ENCODE measurements at places on chromosomes 6 and 20.
A peak's percentile ranks its signal among the peaks of the same experiment; 100 is the strongest.

DNA sequence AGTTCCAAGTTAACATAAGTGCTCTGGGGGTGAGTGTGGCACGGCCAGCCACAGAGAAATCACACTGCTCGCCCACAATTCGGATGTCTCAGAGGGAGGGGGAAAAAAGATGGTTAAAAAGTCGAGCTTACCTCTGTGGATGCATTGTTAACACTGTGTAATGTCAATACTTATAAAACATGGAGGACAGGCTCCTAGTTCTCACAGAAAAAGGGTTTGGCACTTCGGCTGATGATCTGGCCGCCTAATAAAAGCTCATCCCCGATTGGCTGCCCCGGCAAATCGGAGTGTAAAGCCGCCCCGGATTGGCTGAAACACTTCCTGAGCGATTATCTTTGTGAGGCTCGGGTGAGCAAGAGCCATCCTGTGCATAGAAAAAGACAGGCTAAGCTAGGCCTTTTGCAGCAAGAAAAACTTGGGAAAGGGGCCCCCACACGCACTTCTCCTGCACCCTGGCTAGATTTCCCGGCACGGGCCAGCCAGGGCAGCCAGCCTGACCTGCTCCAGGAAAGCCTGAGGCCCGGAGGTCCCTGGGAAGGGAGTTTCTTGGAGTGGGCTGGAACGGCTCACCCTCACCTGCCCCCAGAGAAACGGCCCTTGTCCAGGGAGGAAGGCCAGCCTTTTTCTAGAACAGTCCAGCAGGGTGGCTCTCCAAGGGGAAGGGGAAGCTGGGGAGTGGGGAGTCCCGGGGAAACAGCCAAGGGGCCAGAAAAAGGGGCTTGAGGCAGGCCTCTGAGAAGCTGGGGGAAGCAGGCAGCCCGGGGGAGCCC, at the start of gene ZMYND8:
ZMYND8 (minus strand) TSS at position 174 of the 770 bp plus-strand sequence; CDS start at position 145, 29 bp downstream.
- peak; percentile 92 for DNase-seq

GRCh38 chr20:58695084-58695722, 2.6 kb downstream of the NPEPL1 start:
- no peak for DNase-seq

DNA sequence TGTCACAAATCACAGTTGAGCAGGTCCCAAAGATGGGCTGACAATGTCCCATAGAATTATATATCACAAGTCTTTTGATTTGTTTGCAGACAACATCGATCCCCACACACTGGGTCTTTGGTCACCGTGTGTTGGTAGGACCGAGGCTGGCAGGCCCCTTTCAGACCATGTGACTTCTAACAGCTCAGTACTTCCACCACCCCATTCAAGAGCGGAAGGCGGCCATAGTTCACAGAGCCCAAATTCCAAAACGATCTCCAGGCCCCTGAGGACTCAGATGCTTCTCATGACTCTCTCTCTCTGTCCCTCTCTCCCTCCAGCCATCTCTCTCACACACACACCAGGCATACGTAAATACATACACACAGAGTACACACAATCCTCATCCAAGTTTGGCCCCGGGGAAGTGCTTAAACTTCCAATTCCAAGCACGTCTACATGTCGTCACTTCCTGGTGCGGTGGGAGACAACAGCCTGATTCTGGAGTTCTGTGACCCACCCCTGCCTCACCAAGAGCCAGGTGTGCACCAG, 155.9 kb upstream of the INSM1 start:
- no peak for DNase-seq

DNA sequence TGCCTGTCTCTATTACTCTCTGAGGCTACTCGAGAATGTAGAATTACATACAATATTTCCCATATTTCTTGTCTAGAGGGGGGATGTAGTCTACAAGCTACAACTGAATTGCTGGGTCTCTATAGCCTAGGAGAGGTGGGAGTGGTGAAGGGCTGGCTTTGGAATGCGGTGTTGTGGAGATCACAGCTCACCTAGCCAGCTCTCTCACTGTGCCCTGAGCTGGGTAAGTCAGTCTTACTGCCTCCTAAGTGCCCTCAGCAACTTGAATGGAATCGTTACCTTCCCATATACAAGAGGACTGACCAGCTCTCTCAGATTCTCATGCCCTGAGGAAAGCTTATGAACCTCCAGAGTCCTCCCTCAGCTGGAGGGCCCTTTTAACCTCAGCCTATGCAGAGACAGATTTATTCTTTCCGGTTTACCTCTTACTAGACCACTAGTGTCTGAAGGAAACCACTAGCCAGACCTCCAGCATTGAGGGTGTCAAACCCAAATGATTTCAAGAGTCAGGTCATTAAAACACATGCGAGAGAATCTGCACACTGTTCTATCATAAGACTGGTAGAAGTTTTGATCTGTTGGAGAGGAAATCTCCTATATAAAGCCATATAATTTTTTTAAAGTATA, 20.6 kb downstream of the VIP start:
- DNase-seq, result no peak

DNA sequence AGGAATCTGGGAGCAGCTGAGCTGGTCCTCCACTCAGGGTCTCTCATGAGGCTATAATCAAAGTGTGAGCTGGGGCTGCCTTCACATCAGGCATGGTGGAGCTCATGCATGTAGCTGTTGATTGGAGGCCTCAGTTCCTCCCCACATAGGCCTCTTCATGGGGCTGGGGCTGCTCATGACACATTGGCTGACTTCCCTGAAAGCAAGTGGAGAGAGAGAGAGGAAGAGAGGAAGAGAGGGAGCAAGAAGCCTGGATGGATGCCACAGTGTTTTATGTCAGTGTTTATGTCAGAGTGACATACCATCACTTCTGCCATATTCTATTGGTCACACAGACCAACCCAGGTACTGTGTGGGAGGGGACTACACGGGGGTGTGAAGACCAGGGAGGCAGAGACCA, 43.8 kb downstream of the EYA2 start:
- DNase-seq, result no peak

- peak; percentile 67 for DNase-seq
Observed at GRCh38 chr6:27684264-27685211, 211.6 kb upstream of the ZNF184 start.

DNA sequence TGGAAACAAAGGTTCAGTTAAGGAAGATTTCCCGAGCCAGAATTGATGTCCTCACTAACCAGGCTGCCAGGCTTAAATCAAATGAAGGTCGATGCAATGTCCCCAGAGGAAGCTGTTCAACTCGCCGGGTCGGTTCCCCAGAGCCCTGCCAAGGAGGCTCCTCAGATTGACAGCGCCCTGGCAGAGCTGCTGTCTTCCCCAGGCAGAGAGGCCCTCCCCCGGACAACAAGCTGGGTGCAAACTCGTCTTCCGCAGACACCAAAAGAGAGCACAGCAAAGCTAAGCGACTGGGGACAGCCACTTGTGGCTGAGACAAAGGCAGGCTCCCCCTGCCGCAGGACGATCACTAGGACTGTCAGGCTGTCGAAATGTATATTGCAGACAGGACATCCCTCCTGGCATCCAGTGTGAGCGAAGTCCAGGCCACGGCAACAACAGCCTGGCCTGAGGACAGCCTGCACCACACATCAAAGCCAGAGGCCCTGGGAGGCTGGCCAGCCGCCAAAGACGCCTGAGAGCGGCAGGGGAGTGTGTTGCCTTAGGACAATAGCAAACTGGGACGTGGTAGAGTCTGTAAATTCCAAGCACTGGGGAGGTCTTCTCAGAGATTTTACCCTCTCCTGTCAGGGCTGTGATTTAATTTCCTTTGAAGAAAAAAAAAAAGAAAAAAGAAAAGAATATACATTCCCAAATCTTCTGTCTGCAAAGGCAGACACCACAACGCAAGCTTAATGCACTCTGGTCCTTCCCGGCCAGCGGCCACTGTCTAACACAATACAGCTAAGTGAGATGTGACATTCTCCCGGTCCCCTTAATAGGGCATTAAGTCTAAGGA, 99.1 kb downstream of the HIVEP2 start:
- DNase-seq, result no peak

GRCh38 chr6:28976677-28977076, 28.4 kb downstream of the ZNF311 start:
- no peak for DNase-seq

- DNase-seq, result no peak
Observed at GRCh38 chr6:83257791-83258190, 64.6 kb downstream of the RWDD2A start.

DNA sequence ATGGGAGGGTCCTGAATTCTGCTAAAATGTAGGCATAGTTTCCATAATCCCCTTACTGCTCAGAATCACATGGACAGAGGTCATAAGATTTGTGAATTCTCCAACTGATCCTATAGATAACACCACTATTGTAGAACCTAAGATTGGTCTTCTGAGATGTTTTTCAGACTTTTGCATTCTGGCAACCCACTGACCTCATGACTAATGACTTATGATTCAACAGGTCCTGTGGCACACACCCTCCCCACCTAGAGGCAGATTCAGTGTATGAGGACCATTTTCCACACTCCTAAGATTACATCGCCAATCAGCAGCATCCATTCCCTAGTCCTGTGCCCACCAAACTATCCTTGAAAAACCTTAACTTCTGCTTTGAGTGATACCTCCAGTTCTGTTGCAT, 207.2 kb downstream of the BTBD9 start:
- no peak for DNase-seq

DNA sequence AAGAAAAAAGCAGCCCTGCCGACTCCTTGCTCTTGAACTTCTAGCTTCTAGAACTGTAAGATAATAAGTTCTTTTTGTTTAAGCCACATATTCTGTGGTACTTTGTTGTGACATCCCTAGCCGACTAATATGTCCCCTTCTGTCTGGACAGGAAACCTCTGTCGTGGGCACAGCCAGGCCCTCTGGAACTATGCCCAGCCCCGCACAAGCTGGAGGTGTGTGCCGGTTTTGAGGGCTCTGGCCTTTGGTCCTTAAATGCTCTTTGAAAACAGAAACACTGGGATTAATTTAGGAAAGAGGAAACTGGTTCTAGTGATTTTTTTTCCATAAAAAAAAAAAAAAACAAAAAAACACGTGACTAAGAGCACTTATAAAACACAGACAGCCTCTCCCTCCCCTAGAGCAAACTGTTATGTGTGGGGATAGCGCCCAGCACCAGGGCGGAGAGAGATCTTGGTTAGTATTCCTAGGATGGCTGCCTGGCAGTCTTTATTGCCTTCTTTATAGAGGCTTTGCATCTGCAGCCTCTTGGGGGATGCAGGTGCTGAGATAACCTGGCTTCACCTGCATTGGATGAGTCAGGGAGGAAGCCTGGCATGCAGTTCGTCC, 244.3 kb downstream of the NFATC2 start:
- no peak for DNase-seq

- no peak for DNase-seq
Observed at GRCh38 chr20:39492223-39492797, 530.2 kb downstream of the DHX35 start.

- DNase-seq, result no peak
Observed at GRCh38 chr6:134632024-134632423, 314.1 kb upstream of the SGK1 start.

- no peak for DNase-seq
Observed at GRCh38 chr6:134835993-134836392, 113.9 kb downstream of the ALDH8A1 start.

DNA sequence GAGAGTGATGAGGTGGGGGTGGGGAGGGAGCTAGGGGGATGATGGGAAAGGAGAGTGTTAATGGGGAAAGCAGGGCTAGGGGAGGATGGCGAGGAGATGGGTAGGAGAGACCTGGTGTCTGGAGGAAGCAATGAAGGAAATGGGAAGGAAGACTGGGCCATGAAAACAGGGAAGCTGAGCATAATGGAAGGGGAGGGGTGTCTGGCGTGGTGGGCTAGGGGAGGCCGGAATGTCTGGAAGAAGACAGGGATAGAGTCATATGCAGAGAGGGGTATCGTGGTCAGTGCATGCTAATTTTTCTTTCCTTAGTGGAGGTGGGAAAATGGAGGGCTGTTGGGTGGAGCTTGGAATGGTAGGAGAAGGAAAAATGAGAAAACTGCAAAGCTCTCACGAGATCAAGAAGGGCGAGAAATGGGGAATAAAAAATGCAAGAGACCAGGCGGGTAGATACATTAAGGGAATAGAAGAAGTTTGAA, 423 bp downstream of the KLHDC3 start:
- no peak for DNase-seq

- DNase-seq, result peak; percentile 16
Observed at GRCh38 chr6:3751077-3751729, at the start of gene PXDC1. TSS of gene PXDC1 (minus strand) at chr6:3751713. CDS start at chr6:3751531, 182 bp downstream.

GRCh38 chr6:2949536-2950083, 21.8 kb downstream of the SERPINB6 start:
- no peak for DNase-seq

DNA sequence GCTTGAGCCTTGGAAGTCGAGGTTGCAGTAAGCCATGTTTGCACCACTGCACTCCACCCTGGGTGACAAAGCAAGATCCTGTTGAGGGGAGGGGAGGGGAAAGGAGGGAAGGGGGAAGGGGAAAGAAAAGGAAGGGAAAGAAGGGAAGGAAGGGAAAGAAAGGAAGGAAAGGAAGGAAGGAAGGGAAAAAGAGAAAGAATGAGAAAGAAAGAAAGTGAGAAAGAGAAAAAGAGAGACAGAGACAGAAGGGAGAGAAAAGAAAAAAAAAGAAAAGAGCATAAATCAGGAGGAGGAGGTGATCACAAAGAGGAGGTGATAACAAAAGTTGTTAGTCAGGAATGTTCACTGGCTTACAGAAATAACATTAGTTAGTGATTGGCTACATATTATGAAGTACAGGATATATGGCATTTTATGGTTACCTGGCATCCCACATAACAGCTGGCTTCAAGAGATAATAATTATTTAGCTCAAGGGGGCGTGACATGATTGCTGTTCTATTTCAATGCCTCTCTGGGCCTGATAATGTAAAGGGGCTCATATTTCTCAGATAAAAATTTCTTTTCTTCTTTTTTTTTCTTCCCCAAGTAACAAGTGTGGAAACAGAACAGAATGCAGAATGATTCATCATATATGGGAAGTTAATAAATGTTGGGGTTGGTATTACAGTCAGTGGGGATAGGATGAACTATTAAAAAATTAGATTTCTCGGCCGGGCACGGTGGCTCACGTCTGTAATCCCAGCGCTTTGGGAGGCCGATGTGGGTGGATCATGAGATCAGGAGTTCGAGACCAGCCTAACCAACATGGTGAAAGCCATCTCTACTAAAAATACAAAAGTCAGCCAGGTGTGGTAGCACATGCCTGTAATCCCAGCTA, 27.1 kb downstream of the SAMHD1 start:
- DNase-seq, result no peak

DNA sequence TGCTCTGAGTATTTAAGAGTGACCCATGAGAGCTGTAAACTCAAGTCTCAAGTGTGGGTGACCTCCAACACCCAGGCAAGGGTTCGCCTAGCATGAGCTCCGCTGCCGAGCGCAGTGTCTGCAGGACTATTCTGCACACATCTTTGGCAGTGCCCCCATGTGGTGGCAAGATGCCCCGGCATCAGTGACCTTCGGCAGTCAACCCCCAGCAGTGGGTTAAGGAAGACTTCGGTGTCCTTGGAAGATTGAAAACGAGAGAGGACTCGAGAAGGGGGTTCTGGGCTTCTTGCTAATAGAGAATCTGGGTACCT, 43.1 kb downstream of the RBM38 start:
- peak; percentile 35 for DNase-seq

GRCh38 chr6:141313986-141314385, 818.7 kb upstream of the GJE1 start:
- DNase-seq, result no peak

GRCh38 chr6:157548635-157549467, 167.9 kb downstream of the ZDHHC14 start:
- no peak for DNase-seq

- no peak for DNase-seq
Observed at GRCh38 chr6:69383627-69384026, 413.2 kb downstream of the LMBRD1 start.

Measured in activated naive CD8-positive, alpha-beta T cell treated with anti-CD3 and anti-CD28 coated beads, Interleukin-2, amount 50 U/mL, for 24 hours (primary cell).